ENCODE measurements at places on chromosomes 6 and 20.
A peak's percentile ranks its signal among the peaks of the same experiment; 100 is the strongest.

DNA sequence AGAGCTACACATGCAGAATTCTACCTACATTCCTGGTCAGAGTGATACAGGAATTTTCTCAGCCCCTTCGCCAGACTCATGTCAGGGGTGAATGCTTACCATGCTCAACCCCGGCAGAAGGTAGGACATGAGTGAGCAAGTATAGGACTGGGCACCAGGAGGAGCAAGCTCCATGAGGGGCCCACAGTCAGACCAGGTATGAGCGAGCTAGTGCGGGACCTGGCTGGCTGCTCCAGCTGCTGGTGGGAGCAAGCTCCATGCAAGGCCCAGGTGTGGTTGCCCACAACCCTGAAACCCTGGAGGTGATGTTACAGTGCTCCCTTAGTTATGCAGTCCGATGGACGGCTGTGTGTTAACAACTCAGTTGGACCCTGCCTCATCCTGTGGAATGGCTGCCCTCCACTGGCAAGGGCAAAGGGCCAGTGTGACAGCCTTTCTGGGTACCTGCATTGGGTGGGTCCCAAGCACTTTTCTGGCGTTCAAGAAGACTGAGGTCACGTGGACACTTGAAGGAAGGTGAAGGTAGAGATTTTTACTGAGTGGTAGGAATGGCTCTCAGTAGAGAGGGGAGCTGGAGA, 503.5 kb upstream of the CITED2 start:
- DNase-seq: no peak

- peak; percentile 3 for DNase-seq
Measured at GRCh38 chr20:4225745-4226144, 210.4 kb upstream of the RNF24 start.

GRCh38 chr6:54050750-54051149, 60.5 kb upstream of the MLIP start:
- no peak for DNase-seq

DNA sequence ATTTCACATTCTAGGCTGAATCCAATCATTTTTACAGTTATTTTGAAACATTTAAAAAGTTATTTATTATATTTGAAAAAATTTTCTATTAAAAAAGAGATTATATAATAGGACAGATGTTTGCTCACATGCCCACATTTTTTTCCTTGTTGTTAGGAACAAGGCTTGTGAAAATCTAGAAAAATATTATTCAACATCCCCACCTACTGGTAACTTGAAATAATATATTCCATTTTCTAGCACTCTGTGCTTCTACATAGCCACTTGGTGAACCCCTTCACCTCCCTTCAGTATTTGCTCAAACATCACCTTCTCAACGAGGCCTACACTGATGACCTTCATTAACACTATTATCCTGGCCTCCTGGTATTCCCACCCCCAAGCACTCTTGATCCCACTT, 18.3 kb upstream of the GPRC6A start:
- DNase-seq: no peak

- no peak for DNase-seq
Measured at GRCh38 chr6:149202952-149203351, 114.6 kb upstream of the TAB2 start.
